Muscle of arm (tissue), 14 donors: ENCODE measurements at places on chromosomes 13 and 19. TPM values are rescaled to one million over a fixed set of nuclear protein-coding genes. Genes with fewer than 3 reads are reported as not detected.

Gene OR10H1
- not detected for polyA plus RNA-seq

Gene TBXA2R
- polyA plus RNA-seq = not detected

Gene TRAPPC2B
- polyA plus RNA-seq = not detected

Gene DIAPH3
- 9.8 TPM for polyA plus RNA-seq

Gene PNPLA6
- polyA plus RNA-seq = 28.4 TPM

Gene IGFLR1
- 3.4 TPM for polyA plus RNA-seq

Gene LILRB4
- polyA plus RNA-seq = 1.0 TPM

Gene SIAH3
- polyA plus RNA-seq = 0.28 TPM

Gene C1QTNF9B
- 2.7 TPM for polyA plus RNA-seq

Gene CGB8
- not detected for polyA plus RNA-seq

Gene OR7C1
- polyA plus RNA-seq = not detected

Gene ADGRE3
- polyA plus RNA-seq = not detected

Gene ZIM2
- polyA plus RNA-seq = 1.4 TPM

Gene COX6B2
- not detected for polyA plus RNA-seq

Gene ANKRD24
- polyA plus RNA-seq = 0.38 TPM

Gene SYNGR4
- not detected for polyA plus RNA-seq

Gene DNASE2
- 12.1 TPM for polyA plus RNA-seq

Gene CASP14
- not detected for polyA plus RNA-seq

Gene CEACAM1
- polyA plus RNA-seq = 1.6 TPM

Gene PSG2
- polyA plus RNA-seq = 0.39 TPM

Gene CYP2A7
- polyA plus RNA-seq = 0.20 TPM

Gene HSPB6
- polyA plus RNA-seq = 714 TPM

Gene CCDC194
- polyA plus RNA-seq = not detected

Gene RNF225
- not detected for polyA plus RNA-seq

Gene SYDE1
- 29.4 TPM for polyA plus RNA-seq

Gene PLK5
- polyA plus RNA-seq = not detected

Gene SOX1
- polyA plus RNA-seq = 0.08 TPM

Gene MBD3L3
- polyA plus RNA-seq = not detected

Gene ZNF235
- polyA plus RNA-seq = 6.5 TPM

Gene YIPF2
- polyA plus RNA-seq = 22.4 TPM
